Breast epithelium (tissue), 4 donors: ENCODE measurements at places on chromosomes 16 and 17. TPM values are rescaled to one million over a fixed set of nuclear protein-coding genes. Genes with fewer than 3 reads are reported as not detected.

Gene ADAMTS18
- total RNA-seq = 1.9 TPM

Gene TAC4
- total RNA-seq = not detected

Gene ITGA2B
- total RNA-seq = 1.2 TPM

Gene MT1G
- 224 TPM for total RNA-seq
